Esophagus squamous epithelium (tissue), 5 donors: ENCODE measurements at places on chromosomes 11 and 22. TPM values are rescaled to one million over a fixed set of nuclear protein-coding genes. Genes with fewer than 3 reads are reported as not detected.

Gene THRSP
- not detected for total RNA-seq

Gene C11orf21
- 0.94 TPM for total RNA-seq

Gene MS4A6E
- total RNA-seq, result not detected

Gene ELF5
- total RNA-seq, result 0.11 TPM

Gene SMIM35
- not detected for total RNA-seq

Gene OR52K1
- not detected for total RNA-seq

Gene VSTM5
- not detected for total RNA-seq

Gene RFPL1
- total RNA-seq, result not detected

Gene OR52I2
- not detected for total RNA-seq

Gene TCF20
- total RNA-seq, result 40.6 TPM

Gene TSGA10IP
- not detected for total RNA-seq

Gene LINC01488
- total RNA-seq, result not detected

Gene POU2AF3
- 2.5 TPM for total RNA-seq

Gene PATE4
- total RNA-seq, result not detected

Gene KCNC1
- total RNA-seq, result not detected

Gene C11orf87
- not detected for total RNA-seq

Gene MLC1
- total RNA-seq, result not detected

Gene C11orf42
- total RNA-seq, result not detected

Gene OR2D2
- total RNA-seq, result not detected
